ENCODE measurements at places on chromosomes 11 and 22.
A peak's percentile ranks its signal among the peaks of the same experiment; 100 is the strongest.

GRCh38 chr11:128719556-128719824, 25.6 kb downstream of the FLI1 start:
- no peak for DNase-seq

- peak; percentile 89 for DNase-seq
Observed at GRCh38 chr11:58654079-58654907, 31.8 kb downstream of the CNTF start.

- DNase-seq = no peak
Observed at GRCh38 chr22:25572708-25573171, 8.3 kb downstream of the GRK3 start.

DNA sequence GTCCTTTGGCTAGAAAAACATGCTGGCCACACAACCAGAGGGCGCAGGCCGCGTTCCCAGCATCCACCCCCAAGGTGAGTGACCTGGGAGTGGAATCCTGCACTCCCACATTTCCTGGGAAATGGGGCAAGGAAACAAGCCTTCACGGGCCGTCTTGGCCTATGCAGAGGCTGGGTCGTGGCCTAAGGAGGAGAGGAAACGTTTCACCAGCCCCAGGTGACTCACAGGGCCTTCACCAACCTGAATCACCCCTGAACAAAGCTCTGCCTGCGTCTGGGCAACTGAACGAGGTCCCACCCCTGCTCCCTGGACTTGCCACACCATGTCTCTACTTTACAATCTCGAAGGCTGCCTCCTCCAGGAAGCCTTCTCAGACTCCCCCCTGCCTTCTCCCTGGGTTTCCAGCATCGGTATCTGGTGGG, 13.2 kb downstream of the MYH9 start:
- no peak for DNase-seq

GRCh38 chr11:2215561-2216399, 44.2 kb upstream of the TH start:
- no peak for DNase-seq

DNA sequence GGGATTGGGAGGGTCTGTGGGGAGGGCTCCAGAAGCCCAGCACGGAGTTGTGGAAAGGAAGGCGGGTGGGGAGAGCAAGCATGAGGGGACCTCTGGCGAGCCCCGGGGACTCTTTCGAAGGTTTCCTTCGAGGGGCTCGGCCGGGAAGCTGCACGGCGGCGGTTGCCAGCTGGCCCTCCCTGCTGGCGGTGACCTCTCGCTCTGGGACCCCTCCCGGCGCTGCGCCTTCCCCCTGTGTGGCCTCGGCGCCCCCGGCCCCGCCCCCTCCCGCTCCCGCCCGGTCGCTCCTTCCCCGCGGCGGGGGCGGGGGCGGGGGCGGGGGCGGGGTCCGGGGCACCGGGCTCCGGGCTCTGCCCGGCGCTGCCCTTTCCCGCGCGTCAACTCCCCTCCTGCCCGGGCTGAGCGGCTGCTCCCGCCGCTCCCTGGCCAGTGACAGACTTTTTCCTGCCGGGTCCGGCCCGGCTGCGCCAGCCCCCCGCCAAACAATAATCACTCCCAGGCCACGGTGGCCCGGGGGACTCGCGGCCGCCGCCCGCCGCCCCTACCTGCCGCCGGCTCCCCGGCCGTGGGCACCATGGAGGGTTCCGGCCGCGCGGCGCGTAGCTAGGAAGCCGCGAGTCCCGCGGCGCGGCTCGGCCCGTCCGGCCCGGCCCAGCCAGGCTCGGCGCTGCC, 941 bp downstream of the CLCF1 start:
- DNase-seq = no peak

- DNase-seq = no peak
Observed at GRCh38 chr11:114073007-114073827, 13.7 kb downstream of the ZBTB16 start.

GRCh38 chr22:31477329-31477728, 12.3 kb downstream of the EIF4ENIF1 start:
- no peak for DNase-seq

DNA sequence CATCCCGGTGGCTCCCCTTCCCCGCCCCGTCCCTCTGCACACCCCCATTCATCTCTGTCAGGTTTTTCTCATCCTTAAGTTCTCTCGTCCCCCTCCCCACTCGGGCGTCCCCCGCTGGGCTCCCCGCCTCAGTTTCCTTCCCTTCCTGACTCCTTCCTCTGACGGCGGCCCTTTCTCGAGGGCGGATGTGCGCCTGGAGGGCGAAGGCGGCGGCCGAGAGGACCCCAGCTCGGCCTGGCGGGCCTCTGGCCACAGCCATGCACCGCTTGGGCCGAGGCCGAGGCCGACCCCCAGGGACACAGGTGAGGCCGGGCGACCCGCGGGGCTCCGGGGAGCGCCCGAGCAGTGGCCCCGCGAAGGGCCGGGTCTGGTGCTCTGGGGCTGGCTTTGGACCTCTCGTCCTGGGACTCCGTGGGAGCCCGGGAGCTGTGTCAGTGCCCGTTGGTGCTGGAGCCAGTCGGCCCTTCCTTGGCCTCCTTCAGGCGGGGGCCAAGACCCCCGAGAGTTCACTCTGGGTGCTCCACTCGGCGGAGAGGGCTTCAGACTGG, 2.9 kb downstream of the PHLDB1 start:
- DNase-seq = no peak

- no peak for DNase-seq
Observed at GRCh38 chr11:11777897-11778296, 63.9 kb upstream of the USP47 start.

DNA sequence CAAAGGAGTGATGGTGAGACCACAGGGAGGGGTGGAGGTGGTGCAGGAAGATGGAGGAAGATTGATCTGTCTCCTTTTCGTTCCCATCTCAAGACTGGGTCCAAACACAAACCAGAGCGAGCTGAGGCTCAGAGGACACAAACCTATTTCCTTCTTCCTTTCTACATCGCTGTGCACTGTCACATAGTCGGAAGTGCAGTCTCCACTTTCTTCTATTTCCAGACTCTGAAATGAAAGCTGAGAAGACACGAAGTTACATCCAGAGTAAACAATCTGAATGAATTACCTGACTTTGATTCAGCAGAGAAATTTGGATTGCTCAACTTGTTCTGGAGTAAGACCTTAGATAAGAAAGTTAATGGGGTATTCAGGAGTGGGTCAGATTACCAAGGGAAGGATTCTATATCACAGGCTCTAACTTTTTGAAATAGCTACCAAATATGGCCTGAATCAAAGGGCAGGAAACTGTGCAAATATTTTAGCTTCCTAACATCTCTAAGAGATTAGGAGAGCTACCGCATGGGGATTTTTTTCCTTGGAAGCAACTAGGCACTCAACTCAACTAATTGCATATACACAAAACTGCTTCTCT, 14.4 kb downstream of the OVCH2 start:
- DNase-seq = no peak

GRCh38 chr11:120579611-120580031, 68.1 kb downstream of the GRIK4 start:
- no peak for DNase-seq

GRCh38 chr22:48365386-48365785, 1462.3 kb downstream of the BRD1 start:
- no peak for DNase-seq

- DNase-seq = peak; percentile 34
Observed at GRCh38 chr11:100855466-100856067, 168.5 kb downstream of the ARHGAP42 start.

DNA sequence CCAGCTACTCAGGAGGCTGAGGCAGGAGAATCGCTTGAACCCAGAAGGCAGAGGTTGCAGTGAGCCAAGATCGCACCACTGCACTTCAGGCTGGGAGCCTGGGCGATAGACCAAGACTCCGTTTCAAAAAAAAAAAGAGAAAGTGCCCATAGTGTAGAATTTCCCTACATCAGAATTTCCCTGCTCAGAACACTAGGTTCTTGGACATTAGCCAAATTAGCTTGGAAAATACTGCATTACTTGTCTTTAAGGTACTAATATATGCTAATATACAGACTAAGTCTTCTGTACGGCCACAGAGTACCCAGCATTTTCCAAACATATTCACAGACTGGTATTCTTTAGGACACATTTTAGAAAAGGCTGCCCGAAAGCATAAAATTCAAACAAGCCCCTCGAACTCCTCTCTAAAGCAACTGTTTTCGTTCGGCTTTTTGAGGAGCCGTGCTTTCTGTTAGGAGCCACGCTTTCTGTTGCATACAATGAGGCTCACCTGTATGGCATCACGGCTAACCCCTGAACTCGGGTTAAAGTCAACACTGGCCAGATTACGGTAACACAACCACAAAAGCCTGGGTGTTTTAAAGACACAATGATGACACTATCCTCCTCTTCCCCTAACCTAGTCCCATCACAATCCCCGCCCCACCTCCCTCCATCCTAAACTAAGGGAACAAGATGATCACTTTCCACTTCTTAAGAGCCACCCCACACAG, 18.4 kb downstream of the TNKS1BP1 start:
- DNase-seq = no peak

DNA sequence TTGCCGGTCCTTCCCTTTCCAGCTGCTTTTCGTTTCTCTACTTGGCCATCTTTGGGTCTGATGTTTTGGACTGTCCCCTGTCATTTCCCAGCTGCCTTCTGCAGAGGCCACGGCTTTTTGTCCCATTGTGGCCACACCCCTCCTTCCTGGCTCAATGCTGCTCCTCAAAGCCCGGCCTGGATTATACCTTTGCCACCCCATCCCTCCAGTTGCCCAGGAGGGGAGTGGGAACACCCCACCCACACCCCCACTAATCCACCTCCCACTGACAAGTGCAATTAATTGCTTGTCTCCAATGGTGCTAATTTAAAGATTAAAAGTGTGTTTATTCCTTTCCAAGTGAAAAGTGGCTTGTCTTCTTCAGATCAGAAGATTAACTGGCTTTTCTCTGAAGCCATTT, 34.2 kb upstream of the CSNK2A3 start:
- no peak for DNase-seq

GRCh38 chr11:57202281-57202680, 20.5 kb downstream of the LRRC55 start:
- no peak for DNase-seq

DNA sequence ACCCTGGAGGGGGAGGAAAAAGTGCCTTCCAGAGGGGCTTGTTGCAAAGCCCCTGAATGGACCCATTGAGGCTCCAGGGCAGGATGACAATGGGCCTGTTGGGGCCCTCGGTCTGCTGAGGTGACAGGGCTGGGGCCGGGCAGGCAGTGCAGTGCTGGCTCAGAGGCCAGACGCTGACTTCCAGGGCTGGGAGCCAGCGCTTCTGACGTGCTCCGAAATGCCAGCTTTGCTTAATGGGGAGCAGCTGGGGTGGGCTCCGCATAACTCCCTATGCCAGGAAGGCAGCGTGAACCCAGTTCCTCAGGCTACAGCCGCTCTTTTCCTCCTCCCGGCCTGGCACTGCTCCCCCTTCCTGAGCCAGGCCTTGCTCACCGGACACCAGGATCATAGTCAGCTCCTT, 17.7 kb downstream of the NAV2 start:
- DNase-seq = no peak

DNA sequence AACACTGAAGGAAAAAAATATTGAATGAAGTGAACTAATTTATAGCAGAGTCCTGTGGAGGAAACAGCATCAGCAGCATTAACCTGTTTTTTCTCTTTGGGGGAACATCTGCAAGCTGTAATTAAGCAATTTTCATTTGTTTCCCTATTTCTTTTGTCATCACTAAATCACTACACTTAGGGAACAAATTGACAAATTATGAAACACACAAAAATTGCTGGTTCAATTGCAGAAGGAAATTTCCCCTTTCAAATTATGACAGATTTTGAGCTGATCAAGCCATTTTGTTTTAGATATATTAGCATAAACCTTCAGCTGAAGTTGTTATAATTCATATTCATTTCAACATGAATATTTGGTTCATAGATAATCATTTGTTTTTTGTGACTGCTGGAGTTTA, 22.2 kb upstream of the RAG2 start:
- DNase-seq = no peak

GRCh38 chr11:79150966-79151365, 289.9 kb downstream of the TENM4 start:
- DNase-seq = no peak

DNA sequence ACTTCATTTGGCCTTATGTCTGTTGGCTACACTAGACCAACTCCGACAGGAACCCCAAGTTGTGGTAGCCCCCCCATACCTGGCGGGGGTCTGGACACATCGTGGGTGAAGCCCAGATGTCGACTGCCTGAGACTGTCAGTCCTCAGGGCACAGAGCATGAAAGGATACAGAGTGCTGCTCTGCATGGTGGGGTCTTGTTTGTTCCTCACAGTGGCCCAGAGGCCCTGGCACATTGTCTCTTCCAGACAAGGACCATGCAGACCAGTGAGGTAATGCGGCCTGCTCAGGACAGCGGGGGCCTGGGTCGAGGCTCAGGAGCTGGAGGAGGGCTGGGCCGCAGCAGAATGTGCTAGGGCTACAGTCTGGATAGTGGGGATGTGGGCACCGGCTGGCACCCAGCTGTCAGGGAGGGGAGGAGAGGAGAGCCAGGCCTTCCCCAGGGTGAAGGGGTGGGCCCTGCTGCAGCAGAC, 14.6 kb downstream of the CAPN5 start:
- DNase-seq = no peak

GRCh38 chr11:69718147-69718546, 14.3 kb upstream of the FGF19 start:
- peak; percentile 36 for DNase-seq

DNA sequence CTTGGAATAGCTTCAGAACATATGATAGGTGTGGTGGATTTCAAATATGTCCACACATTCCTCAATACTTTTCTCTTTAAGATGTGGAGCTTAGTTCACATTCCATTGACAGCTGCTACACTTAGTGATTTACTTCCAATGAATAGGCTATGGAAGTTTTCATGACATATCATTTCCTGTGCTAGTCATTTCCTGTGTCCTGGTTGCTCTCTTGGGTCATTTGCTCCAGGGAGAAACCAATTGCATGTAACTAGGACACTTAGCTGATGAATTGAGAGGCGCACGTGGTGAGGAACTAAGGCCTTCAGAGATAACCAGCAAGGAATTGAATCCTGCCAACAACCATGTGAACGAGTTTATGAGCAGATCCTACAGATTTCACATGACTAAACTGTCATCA, 120.9 kb downstream of the SLC17A6 start:
- peak; percentile 90 for DNase-seq

GRCh38 chr11:126155402-126156187, 55.9 kb downstream of the RPUSD4 start:
- DNase-seq = no peak

- no peak for DNase-seq
Observed at GRCh38 chr22:19143967-19144400, 467 bp downstream of the ESS2 start.

Measured in COLO829 (cell line).